ENCODE measurements at places on chromosomes 13 and 19. TPM values are rescaled to one million over a fixed set of nuclear protein-coding genes. Genes with fewer than 3 reads are reported as not detected.
A peak's percentile ranks its signal among the peaks of the same experiment; 100 is the strongest.

PDE4A gene
- total RNA-seq, result 18.9 TPM

DNA sequence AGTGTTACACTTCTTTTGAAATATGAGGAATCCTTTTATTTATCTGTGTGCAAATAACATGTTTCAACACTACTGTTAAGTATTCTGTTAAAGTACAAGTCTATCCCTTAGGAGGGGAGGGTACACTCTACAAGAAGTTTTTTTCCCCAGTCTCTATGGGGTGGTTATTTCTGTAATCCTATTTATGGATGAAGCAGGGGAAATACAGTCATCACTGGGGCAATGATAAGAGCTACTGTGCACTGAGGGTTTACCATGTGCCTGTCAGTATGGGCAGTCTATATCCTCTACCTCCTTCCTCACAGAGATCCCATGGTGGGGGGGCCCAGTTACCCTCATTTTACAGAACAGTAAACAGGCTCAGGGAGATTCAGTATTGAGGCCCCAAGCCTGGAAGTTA is 16.6 kb upstream of the TRIM13 start:
- no peak overlapping the region for H3K4me3 ChIP-seq
- peaks cover 14% of the 10 kb centered on the region for H3K36me3 ChIP-seq
- no peak overlapping the region for H3K27ac ChIP-seq

DNA sequence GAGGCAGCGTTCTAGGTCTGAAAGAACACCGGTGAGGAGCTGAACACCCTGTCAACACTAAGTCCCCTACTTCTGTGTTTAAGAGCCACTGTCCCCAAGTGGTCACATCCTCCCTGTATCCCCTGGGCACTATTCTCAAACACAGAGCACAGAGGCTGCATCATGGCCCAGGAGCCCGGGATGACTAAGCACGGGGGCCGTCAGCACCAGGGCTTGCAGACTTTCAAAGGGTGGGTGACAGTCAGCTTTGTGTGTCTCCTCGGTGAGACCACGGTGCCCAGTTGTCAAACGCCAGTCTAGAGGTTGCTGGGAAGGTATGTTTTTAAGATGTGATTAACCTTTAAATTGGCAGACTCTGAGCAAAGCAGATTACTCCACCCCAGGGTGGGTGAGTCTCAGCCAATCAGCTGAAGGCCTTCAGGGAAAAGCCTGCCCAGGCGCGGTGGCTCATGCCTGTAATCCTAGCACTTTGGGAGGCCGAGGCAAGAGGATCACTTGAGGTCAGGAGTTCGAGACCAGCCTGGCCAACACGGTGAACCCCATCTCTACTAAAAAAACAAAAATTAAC is 8.0 kb downstream of the MAP2K2 start:
- H3K27me3 ChIP-seq, result no peaks in the 10 kb centered on the region
- no peak overlapping the region for H3K27ac ChIP-seq
- H3K36me3 ChIP-seq, result peaks cover 27% of the 10 kb centered on the region
- no peak overlapping the region for H3K4me3 ChIP-seq

CADM4 gene
- total RNA-seq, result 5.6 TPM

NECTIN2 gene
- total RNA-seq, result 120 TPM

DNA sequence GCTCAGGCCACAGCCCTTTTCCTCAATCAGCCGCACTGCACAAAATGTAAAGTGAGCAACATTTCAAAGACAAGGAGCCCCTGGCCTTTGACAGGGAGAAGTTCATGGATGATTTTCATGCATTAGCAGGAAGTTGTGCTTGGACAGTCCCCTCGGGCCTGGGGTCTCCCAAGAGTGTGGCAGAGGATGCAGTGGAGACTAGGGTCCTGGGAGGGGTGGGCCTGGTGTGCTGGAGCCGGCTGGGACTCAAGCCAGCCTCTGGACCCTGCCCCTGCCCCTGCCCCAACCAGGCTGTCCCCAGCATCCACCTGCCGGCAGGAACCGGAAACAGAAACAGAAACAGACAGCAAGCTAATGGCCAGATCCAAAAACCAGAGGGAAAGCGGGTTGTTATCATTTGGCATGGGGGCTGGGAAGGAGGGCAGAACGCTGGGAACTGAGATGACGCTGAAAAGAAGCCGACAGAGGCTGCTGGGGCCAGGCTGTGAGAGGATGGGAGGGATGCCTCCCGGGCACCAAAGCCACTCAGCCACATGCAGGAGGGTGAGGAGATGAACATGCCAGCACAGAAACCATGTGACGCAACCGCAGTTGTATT is 2.3 kb downstream of the GAS6 start:
- peaks cover 6% of the 10 kb centered on the region for H3K36me3 ChIP-seq
- H3K27me3 ChIP-seq, result peaks cover 7% of the 10 kb centered on the region
- peak overlapping the region; percentile 26 for H3K4me3 ChIP-seq
